Articular chondrocyte of knee joint (primary cell): ENCODE measurements at places on chromosomes 5 and 9. TPM values are rescaled to one million over a fixed set of nuclear protein-coding genes. Genes with fewer than 3 reads are reported as not detected.

PRELID2 gene
- total RNA-seq, result 25.6 and 28.3 TPM in 2 replicates

LECT2 gene
- not detected in 2 replicates for total RNA-seq

PCDHB6 gene
- total RNA-seq, result 0.65 and 0.97 TPM in 2 replicates

NTRK2 gene
- total RNA-seq, result 19.3 and 27.5 TPM in 2 replicates

CER1 gene
- total RNA-seq, result not detected in 2 replicates

GARIN3 gene
- total RNA-seq, result not detected in 2 replicates

SYNPO gene
- 9.7 and 12.5 TPM in 2 replicates for total RNA-seq

C9orf78 gene
- total RNA-seq, result 36.2 and 38.0 TPM in 2 replicates

DMAC1 gene
- total RNA-seq, result 7.7 and 7.9 TPM in 2 replicates

C9orf153 gene
- 0.32 and 0.91 TPM in 2 replicates for total RNA-seq

TLX3 gene
- total RNA-seq, result not detected in 2 replicates

PCDHB10 gene
- 2.2 and 2.5 TPM in 2 replicates for total RNA-seq

ARL14EPL gene
- total RNA-seq, result 0.11 and 0.13 TPM in 2 replicates

SLC6A18 gene
- not detected in 2 replicates for total RNA-seq

POU5F2 gene
- 4.3 and 4.9 TPM in 2 replicates for total RNA-seq

CATSPER3 gene
- total RNA-seq, result 0.13 and 0.32 TPM in 2 replicates

OTP gene
- not detected in 2 replicates for total RNA-seq

CCNI2 gene
- not detected in 2 replicates for total RNA-seq

IL9 gene
- total RNA-seq, result not detected in 2 replicates

NXNL2 gene
- 4.1 and 6.0 TPM in 2 replicates for total RNA-seq

BTNL9 gene
- total RNA-seq, result not detected in 2 replicates

CDHR2 gene
- not detected in 2 replicates for total RNA-seq

IGFBPL1 gene
- total RNA-seq, result 0.22 TPM in 1 of 2 replicates, not detected in the other

LRRC19 gene
- under 0.01 TPM in 1 of 2 replicates, not detected in the other for total RNA-seq

TSSK1B gene
- total RNA-seq, result 0.43 and 0.52 TPM in 2 replicates

ZNF483 gene
- 6.1 and 6.5 TPM in 2 replicates for total RNA-seq

OSMR gene
- 145 and 202 TPM in 2 replicates for total RNA-seq

SLC45A2 gene
- total RNA-seq, result 0.11 and 0.13 TPM in 2 replicates

PCDHGA8 gene
- 5.6 and 5.7 TPM in 2 replicates for total RNA-seq

ATP6V1G1 gene
- 84.4 and 104 TPM in 2 replicates for total RNA-seq

TMEM8B gene
- total RNA-seq, result 4.4 and 4.5 TPM in 2 replicates

SPATA31D3 gene
- total RNA-seq, result not detected in 2 replicates

CCNJL gene
- total RNA-seq, result 0.13 and 0.43 TPM in 2 replicates

MEIKIN gene
- not detected in 2 replicates for total RNA-seq

FGF1 gene
- total RNA-seq, result 124 and 141 TPM in 2 replicates

PTGR1 gene
- 109 and 116 TPM in 2 replicates for total RNA-seq

GNAQ gene
- total RNA-seq, result 52.7 and 60.1 TPM in 2 replicates

MRPL36 gene
- total RNA-seq, result 27.0 and 32.3 TPM in 2 replicates

B4GALT1 gene
- 129 and 136 TPM in 2 replicates for total RNA-seq

DAPK1 gene
- 123 and 127 TPM in 2 replicates for total RNA-seq

ELOVL7 gene
- total RNA-seq, result 0.13 and 0.22 TPM in 2 replicates

RIOK2 gene
- 35.7 and 37.8 TPM in 2 replicates for total RNA-seq
